CD8-positive, alpha-beta memory T cell (primary cell): ENCODE measurements at places on chromosomes 6 and 20. TPM values are rescaled to one million over a fixed set of nuclear protein-coding genes. Genes with fewer than 3 reads are reported as not detected.

The BLOC1S5 gene
- 20.0 TPM for total RNA-seq

The VTA1 gene
- total RNA-seq, result 66.5 TPM

The MCCD1 gene
- not detected for total RNA-seq

The RHAG gene
- not detected for total RNA-seq

The ASIP gene
- not detected for total RNA-seq

- no peak overlapping the region for H3K4me3 ChIP-seq
- no peaks in the 10 kb centered on the region for H3K27me3 ChIP-seq
- no peak overlapping the region for H3K27ac ChIP-seq
- H3K36me3 ChIP-seq, result no peaks in the 10 kb centered on the region
These were observed 8.8 kb upstream of the SRSF6 start for GRCh38 chr20:43448748-43449535.

- no peaks in the 10 kb centered on the region for H3K4me1 ChIP-seq
- H3K4me3 ChIP-seq, result no peak overlapping the region
- H3K27ac ChIP-seq, result no peak overlapping the region
- H3K27me3 ChIP-seq, result no peaks in the 10 kb centered on the region
- DNase-seq, result no peak
These were observed 21.2 kb downstream of the ROS1 start for GRCh38 chr6:117404548-117404947.

DNA sequence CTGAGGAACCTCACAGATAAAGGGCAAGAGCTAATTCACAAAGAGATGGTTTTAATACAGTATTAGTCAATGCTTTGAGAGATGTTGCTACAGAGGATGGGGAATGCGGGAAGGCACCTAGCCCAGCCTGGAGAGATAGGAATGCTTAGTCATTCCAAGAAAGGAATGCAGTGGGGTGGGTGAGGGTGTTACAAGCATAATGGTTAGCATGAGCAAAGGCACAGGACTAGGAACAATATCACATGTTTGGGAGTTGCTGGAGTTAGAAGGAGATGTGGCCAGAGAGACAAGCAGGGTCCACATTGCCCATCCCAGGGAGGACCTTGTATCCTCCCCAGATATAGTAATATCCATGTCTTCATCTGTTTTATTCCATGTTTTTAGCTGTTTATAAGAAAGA is 107.0 kb upstream of the OGFRL1 start:
- no peak overlapping the region for H3K4me3 ChIP-seq
- H3K4me1 ChIP-seq, result no peaks in the 10 kb centered on the region
- no peak overlapping the region for H3K27ac ChIP-seq
- H3K36me3 ChIP-seq, result no peaks in the 10 kb centered on the region
- H3K27me3 ChIP-seq, result peaks cover 4% of the 10 kb centered on the region

- no peak overlapping the region for H3K27ac ChIP-seq
- H3K4me3 ChIP-seq, result no peak overlapping the region
- H3K36me3 ChIP-seq, result no peaks in the 10 kb centered on the region
- no peak for DNase-seq
- no peaks in the 10 kb centered on the region for H3K27me3 ChIP-seq
These were observed 63.4 kb downstream of the RNF182 start for GRCh38 chr6:13988049-13988738.

DNA sequence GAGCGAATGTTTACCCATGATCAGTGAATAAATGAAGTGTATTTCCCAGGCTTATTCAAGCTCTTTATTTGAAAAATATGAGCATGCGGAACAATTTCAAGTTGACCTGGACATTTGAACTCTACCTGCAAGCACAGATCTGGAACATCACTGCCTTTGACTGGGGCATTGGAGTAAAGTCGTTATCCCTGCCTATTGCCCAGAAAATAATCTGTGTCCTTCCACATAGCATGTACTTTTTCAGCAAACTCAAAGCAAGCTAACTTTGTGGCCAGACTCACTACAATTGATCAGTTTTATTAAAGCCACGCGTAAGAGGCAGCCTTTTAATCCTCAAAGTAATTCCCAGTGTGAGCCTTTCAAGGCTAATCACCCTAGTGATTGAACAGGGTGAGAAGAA is 73.4 kb upstream of the PAK5 start:
- DNase-seq, result no peak
- no peak overlapping the region for H3K27ac ChIP-seq
- H3K4me3 ChIP-seq, result no peak overlapping the region
- H3K27me3 ChIP-seq, result no peaks in the 10 kb centered on the region
- no peaks in the 10 kb centered on the region for H3K36me3 ChIP-seq
- no peaks in the 10 kb centered on the region for H3K4me1 ChIP-seq

- H3K4me1 ChIP-seq, result no peaks in the 10 kb centered on the region
- H3K27me3 ChIP-seq, result no peaks in the 10 kb centered on the region
- no peak overlapping the region for H3K27ac ChIP-seq
- no peak overlapping the region for H3K4me3 ChIP-seq
- no peaks in the 10 kb centered on the region for H3K36me3 ChIP-seq
These were observed 19.7 kb downstream of the NINL start for GRCh38 chr20:25565578-25566157.

DNA sequence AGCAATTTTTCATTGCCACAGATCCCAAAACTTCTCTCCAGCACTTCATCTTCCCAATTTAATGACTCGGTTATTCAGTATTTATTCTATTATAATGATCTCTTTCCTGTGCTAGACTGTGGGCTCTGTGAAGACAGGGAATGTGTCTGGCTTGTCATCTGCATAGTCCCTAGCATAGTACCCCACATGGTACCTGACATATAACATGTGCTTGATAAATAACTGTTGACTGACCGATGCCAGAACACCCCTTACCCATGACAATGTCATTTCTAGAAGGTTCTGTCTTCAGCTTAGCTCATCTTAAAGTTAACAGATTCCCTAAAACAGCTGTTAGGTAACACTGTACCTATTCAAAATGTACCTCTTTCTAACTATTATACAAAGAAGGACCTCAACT is 3.6 kb downstream of the PXMP4 start:
- H3K4me1 ChIP-seq, result peaks cover 20% of the 10 kb centered on the region
- H3K36me3 ChIP-seq, result peaks cover 10% of the 10 kb centered on the region
- no peak overlapping the region for H3K4me3 ChIP-seq
- no peak for DNase-seq

- H3K27ac ChIP-seq, result no peak overlapping the region
- no peaks in the 10 kb centered on the region for H3K4me1 ChIP-seq
- no peaks in the 10 kb centered on the region for H3K27me3 ChIP-seq
- no peak overlapping the region for H3K4me3 ChIP-seq
- DNase-seq, result no peak
- H3K36me3 ChIP-seq, result no peaks in the 10 kb centered on the region
These were observed 169.7 kb upstream of the PTPRK start for GRCh38 chr6:128690063-128690462.

DNA sequence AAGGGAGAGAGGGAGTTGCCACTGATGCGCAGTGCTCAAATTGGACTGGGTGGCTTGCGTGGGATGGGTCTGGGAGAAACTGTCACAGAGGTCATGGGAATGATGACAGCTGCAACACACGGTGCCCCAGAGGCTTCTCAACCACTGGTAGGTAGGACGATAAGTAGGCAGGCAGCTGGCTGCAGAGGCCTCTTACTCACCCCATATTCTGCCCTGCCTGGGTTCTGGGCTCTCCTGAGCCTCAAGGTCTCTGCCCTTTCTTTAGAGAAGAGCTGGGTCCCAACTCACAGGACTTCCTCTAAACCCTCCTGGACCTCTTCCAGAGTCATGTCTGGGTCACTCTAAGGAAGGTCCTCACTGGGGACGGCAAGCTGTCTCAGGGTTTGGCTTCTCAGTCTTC is 37.2 kb upstream of the RNF24 start:
- DNase-seq, result no peak
- H3K27ac ChIP-seq, result no peak overlapping the region
- no peaks in the 10 kb centered on the region for H3K36me3 ChIP-seq

DNA sequence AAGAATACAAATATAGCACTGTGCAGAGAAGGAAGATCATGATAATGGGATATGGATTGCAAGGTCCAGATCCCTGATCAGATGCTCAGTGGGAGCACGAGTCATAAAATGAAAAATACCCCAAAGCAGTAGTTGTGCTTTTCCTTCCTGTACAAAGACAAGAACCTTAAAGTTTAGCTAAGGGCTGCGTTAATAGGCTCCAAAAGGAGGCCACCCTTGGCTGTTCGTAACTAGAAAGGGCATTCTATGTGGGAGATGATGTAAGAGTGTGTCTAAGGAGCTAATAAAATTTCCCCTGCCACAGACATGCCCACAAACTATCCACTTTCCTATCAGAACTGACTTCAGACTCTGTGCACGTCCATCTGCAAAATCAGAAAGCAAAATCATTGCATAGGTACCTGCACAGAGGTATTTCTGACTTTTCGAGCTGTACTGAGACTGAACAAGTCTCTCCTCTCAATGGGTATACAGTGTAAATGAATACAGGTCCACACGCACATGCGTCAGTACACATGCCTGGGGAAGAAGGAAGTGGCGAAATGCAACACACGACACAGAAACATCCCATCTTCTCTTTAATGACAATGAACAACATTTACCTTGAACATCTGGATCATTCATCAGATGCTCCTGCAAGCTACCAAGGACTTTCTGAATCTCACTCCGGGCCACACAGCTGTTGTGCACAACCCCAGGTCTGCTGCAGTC is 16.9 kb upstream of the ANKRD60 start:
- no peak overlapping the region for H3K4me3 ChIP-seq
- no peak overlapping the region for H3K27ac ChIP-seq
- no peaks in the 10 kb centered on the region for H3K27me3 ChIP-seq
- DNase-seq, result no peak
